ENCODE measurements at places on chromosomes 12 and 14.

DNA sequence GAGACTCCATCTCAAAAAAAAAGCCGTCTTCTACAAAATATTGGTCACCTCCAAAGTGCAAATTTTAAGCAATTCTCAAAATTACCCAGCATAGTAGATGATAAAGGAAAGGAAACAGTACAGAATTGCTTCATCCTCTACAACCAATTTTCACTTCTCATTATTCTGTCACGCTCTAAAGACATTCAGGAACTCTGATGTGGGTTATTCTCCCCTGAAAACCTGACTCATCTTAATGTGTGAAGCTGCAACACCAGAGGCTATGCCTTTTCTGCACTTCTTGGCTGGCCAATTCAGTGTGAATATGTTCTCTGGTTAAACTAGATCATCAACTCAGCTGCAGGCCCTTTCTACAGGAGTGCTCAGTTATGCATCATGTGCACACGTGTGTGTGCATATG lies 11.0 kb downstream of the PTGER2 start:
- DNase-seq: no peak

DNA sequence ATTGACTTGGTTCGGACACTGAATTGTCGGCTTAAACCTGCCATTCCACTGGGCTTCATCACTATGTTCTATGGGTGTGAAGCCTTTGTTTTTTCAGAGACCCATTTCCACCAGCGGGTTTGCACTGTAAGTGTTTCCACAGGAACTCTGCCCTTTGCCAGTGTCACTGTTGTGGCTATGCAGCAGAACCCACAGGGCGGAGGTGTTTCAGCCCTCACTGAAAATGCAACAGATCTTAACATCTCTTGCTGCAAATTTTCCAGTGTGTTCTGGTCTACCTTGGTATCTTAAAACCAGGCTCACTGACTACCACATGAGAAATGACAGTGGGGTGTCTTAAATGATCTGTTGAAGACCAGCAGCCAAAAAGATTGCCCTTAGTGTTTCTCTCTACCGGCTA lies 21.1 kb downstream of the PRKCH start:
- DNase-seq: peak; percentile 67

DNA sequence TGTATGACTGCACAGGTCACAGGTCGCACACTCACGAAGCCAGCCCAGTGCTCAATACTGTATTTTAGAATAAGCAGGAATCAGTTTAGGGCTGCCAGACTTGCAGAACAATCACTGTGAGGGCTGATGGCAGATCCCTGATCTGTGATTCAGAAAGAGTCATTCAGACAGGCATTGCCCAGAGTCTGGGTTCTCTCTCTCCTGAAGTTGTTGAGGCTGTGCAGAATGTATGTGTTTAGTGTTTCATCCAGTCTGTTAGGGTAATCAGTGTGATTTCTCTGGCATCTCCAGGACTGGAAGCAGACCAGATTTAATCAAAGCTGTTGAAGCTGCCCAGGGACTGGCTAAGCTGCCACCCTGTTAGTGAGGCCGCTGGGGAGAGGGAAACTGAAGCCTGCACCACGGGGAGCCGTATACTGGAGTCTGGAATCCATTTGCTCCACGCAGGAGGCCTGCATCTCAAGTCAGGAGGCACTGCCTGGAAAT lies 69.3 kb downstream of the ETV6 start:
- no peak for DNase-seq

DNA sequence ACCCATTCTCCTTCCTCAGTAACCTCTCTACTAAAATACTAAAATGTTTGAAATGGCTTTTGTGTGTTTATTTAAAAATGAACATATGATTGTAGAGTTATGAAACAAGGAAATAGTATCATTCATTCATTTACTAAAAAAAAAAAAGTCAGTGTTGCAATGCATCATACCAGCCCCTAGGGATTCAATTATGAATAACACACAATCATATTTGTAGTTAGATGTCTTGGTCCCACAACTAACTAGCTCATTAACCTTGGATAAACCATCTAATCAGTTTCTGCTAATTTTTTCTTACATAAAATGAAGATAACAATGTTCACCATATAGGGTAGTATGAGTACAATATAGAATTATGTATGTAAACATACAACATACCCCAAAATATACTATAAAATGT lies 183.2 kb downstream of the GRIN2B start:
- DNase-seq: no peak

DNA sequence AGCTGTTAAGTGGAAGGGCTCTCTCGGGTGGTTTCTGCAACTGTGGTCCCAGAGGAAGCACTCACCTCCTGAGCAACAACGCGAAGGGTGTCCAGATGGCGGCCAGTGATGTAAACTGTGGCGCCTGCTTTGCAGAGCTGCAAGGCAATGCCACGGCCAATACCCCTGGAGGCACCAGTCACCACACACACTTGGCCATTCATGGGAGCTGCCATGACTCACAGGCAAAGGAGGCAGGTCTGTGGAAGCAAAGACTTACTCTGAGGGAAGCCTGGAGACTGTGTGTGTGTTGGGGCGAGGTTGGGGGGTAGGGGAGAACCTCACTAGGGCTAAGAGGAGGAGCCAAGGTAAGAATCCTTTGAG lies 707 bp downstream of the DHRS1 start:
- no peak for DNase-seq

DNA sequence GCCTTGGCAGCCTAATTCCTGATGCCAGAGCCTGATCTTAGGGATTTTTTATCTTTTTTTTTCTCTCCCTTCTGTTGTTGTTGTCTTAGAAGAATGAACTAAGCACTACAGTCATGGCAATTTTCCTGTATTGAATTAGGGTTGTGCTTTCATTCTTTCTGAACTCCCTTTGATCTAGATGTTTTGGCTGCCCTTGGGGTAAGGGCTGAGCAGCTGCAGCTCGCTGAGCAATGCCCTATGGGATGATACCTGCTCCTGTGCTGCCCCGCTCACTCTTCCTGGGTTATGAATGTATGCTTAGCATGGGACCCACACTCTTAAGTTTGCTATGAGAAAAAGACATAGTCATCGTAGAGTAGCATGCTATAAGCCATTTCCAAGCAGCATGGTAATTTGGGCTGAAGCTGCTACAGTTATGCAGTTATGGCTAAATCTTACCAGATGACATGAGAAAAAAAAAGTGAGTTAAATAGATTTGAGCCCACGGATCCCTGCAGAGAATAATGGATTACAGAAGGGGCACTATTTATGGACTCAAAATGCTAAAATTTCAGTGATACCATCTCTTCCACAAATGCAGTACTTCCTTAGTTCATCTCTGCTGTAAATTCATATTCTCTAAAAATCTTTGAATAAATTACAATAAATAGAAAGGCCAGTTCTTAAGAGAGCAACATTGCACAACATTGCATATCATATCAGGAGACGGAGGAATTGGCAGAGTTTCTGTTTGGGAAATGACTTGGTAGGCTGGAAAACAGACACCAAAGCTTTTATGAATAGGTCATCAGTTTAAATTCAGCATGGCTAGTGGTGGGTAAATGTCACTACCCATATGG lies 79.2 kb upstream of the PTHLH start:
- DNase-seq: no peak

GRCh38 chr14:57486767-57487379 lies 6.8 kb downstream of the CCDC198 start:
- no peak for DNase-seq

DNA sequence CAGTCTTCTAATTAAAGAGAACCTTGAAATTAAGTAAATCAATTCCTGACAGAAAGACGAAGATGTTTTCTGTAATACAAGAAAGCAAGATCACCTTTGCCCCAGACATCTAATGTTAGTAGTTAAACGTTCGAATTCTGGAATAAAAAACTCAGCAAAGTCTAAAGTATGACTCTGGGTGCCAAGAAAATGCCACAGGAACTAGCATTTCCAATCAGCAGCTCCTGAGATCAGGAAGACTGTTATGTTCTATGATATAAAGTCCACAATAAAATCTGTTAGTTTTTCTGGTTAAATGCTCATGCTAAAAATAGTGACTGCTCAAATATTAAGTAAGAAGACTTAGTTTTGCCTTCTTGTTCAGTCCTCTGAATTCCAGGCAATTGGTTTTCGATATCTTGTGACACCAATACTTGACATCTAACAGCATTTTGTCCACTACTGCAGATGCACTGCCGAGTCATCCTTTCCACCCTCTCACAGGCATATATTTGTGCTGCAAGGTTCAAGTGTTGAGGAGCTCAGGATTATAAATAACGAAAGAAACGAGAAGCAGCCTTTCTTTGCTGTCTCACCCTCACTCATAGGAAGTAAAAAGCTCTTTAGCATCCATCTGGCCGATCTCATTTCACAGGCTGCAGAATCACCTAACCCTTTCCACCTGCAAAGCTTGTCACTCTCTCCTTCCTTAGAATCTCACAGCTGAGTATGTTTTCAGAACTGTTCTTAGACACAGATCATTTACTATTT lies 32.0 kb downstream of the SSH1 start:
- DNase-seq: no peak

- no peak for DNase-seq
Observed at GRCh38 chr14:95256002-95256775, 63.5 kb downstream of the CLMN start.

GRCh38 chr14:73492043-73492552 lies 1.4 kb downstream of the RIOX1 start:
- DNase-seq: no peak

GRCh38 chr12:50240792-50241114 lies 42.6 kb downstream of the LIMA1 start:
- DNase-seq: no peak

DNA sequence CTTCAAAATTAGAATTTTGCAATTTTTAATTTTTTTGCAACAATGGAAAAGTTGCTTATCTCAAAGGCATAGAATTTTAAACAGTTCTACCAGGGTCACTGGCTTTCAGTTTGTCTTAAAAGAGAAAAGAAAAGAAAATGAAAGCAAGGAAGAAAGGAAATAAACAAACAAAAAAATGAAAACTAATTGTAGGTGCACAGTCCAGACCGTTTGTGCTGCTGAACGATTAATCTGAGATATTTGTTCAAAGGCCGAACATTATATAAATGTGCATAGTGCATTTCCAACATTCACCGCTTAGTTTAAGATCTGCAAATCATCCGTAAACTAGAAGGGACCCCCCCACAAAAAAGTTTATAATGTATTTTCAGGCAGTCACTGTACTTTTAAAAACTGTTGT lies 5.5 kb upstream of the OTX2 start:
- no peak for DNase-seq

All from activated CD8-positive, alpha-beta memory T cell treated with anti-CD3 and anti-CD28 coated beads for 1 hour (primary cell).